AG08395 (cell line): ENCODE measurements at places on chromosomes 4 and X.

GRCh38 chr4:82017680-82018079 lies 356.1 kb downstream of the HNRNPD start:
- DNase-seq = no peak

GRCh38 chr4:184403384-184403781 lies 71.0 kb downstream of the IRF2 start:
- DNase-seq = no peak

DNA sequence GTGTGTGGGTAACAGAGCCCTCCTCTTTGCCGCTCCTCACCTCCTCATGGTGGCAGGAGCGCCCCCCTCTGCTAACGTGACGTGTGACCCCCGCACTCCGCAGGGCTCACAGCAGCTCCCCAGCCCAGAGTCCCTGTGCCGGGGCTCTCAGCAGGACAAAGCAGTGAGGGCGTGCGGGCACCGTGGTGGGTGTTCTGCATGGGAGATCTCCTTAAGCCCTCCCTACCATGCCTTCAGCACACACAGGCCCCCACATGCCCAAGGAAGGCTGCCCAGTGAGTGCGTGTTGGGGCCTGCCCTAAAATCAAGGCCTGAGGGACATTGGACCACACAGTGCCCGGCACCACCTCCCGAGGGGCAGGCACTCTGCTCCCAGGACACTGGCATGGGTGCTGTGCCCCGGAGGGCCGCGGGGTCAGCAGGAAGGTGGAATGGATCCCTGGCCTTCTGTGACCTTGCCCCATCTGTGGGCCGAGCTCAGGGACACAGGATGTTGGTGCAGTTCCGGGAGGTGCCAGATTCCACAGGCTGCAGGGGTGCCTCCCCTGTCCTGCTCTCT lies 10.1 kb downstream of the PSAPL1 start:
- DNase-seq = no peak

- no peak for DNase-seq
These were observed 351.4 kb upstream of the GATB start for GRCh38 chr4:152112190-152112589.

GRCh38 chrX:132505116-132505515 lies 16.3 kb upstream of the MBNL3 start:
- peak; percentile 4 for DNase-seq

DNA sequence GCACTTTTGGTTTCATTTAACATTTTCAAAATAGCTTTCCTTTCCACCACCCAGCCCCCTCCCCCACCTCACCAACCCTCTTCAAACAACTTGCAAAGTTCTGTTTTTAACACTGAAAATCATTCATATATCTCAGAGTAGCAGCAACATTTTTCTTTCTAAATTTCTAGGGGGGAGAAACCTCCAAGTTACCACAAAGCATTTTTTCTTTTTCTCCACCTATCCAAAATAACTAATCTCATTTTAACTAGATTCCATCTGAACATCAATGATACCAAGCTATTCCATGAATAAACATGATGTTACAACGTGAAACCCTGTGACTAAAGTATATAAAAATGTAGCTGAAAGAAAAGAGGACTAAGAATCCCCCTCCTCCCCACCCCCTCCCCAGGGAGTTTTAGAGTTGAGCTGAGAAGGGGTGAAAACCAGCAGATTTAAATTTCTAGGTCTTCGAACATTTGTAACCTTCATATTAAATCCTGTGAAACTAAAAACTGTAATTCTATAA lies 5.2 kb downstream of the LDB2 start:
- no peak for DNase-seq

GRCh38 chr4:147327322-147327721 lies 153.6 kb upstream of the EDNRA start:
- no peak for DNase-seq

DNA sequence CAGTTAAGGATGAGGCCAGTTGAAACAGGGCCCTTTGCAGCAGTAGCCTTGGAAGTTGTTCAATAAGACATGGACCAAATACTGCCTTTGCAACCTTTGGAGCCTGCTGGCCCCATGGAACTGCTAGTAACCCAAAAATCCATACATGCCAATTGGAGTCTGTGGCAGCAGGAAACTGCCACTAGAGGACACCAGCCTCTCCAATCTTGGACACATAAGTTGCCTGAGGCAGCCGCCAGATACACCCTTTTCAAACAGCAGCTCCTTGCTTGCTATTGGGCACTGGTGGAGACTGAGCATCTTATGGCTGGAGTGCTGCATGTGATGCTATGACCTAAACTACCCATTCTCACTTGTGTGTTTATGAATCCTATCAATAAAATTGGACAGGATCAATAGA lies 14.8 kb upstream of the LAP3 start:
- DNase-seq = no peak

DNA sequence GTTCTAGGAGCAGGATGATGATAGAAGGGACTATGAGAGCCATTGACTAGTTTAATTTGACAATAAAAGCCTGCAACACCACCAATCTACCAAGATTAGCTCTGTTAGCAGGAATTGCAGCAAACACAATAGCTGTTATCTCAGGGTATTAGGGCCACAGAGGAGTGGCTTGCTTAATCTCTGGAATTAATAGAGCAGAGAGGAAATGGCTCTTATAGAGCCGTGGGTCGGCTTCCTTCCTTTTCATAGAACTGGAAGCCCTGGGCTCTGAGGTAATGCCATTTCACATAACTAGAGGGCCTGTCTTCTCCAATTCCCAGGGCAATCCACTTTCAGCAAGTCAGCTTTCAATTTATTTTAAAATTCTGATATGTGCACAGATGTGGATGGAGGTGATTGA lies 83.0 kb downstream of the MAMLD1 start:
- no peak for DNase-seq

DNA sequence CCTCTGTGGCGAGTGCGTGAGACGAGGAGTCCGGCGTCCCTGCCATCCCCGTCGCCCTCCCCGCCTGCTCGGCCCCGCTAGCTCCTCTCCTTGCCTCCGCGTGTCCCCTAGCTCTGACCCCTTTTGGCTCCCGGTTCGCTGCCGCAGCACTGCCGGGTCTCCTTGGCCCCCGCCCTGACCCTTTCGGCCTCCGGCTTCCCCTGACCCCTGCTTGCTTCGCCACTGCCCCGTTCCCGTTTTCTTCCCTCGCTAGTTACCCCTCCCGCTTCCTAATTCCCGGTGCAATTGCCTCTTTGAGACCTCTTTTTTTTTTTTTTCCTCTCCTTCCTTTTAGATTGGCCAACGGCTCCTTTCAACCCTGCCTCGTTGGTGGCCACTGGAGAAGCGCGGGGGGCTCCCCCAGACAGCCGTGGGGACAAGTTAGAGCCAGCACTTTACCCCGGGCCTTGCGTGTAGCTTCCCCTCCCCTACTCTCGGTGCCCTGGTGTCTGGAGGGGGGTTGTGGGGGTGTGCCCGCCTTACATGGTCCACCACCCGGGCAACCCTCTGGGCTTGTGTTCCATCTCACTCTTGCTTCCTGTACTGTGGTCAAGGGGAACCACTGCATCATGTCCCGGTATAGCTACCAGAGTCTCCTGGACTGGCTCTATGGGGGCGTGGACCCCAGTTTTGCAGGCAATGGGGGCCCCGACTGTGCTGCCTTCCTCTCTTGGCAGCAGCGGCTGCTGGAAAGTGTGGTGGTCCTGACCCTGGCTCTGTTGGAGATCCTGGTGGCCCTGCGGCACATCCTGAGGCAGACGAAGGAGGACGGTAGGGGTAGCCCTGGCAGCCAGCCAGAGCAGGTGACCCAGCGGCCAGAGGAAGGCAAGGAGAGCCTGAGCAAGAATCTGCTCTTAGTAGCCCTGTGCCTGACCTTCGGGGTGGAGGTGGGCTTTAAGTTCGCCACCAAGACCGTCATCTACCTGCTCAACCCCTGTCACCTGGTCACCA lies 548 bp downstream of the TMEM164 start:
- DNase-seq = no peak

DNA sequence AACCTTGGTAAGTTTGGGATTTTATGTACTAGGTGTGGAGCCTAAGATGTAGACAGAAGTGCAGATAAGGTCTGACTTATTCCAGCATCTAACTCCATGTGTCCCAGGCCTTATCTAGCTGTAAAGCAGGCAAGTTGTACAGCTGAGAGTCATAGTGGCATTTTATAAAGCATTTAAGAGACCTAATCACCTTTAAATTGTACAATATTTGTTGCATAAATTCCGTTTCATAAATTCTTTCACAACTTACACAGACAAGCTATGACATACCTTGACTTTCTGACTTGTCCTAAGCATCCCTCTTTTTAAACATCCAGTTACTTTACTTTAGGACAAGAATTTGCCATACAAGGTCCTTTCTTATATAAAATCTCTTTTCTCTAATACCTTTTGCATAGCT lies 11.0 kb downstream of the SYAP1 start:
- DNase-seq = no peak

DNA sequence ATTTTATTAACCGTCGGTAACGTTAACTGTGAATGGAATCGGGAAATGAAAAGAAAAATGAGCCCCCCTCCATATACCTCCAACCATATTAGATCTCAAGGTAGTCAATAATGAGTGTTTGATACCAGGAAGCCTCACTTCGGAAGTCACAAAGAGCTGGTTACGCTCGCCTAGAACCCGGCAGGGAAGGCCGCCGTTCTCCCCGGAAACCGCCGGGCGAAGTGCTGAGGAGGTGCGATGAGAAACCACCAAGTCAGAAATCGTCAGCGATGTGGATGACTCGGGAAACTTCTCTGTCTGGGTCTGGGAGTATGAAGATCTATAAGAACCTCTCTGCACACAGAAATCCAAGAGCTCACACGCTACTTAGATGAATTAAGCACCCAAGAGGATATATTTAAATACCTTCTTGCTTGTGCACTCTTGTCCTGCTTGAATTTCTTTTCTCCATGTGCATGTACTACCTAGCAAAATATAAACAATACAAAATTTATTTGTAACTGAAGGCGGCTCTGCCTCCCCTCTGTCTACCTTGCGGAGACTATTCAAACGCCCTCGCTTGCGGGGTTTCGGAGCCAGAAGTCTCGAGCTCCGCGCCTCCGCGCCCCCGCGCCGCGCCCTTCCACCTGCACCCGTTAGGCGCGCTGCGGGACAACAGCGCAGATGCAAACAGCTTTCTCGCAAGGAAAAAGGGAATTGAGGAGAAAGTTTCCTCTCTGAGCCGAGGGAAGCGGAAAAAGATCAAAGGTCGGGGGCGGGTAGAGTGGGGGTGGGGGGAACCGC lies 17.8 kb downstream of the NKX6-1 start:
- DNase-seq = no peak

DNA sequence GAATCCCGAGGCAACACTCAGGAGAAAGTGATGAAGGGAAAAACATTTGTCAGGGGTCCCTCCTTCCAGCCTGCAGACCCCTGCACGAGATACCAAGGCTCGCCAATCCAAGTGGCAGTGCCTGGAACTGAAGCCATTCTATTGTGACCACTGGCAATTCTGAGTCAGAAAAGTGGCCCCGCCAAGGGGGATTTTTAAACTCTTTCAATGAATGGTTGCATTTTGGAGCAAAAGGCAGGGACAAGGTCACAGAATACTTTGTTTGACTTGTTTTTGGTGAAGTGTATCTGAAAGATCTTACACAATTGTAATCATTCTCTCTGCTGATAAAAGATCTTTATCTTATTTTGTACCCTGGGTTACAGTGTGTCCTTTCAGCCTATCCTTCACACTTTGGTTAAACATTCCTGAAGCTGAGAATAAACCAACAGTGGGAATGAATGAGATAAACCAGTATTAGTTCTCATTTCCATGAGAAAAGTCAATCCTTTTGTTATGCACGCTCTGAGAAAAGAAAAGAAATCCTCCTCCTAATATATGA lies 115.9 kb upstream of the PDLIM3 start:
- no peak for DNase-seq

DNA sequence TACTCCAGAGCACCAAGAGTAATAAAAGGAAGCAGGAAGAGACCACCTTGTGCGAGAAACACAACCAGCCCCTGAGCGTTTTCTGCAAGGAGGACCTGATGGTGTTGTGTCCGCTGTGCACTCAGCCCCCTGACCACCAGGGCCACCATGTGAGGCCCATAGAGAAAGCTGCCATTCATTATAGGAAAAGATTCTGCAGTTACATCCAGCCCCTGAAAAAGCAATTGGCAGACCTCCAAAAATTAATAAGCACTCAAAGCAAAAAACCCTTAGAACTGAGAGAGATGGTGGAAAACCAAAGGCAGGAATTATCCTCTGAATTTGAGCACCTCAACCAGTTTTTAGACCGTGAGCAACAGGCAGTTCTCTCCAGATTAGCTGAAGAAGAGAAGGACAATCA lies 5.7 kb downstream of the TRIM75 start:
- no peak for DNase-seq

GRCh38 chr4:3442959-3443749 lies 1.4 kb downstream of the HGFAC start:
- peak; percentile 77 for DNase-seq

DNA sequence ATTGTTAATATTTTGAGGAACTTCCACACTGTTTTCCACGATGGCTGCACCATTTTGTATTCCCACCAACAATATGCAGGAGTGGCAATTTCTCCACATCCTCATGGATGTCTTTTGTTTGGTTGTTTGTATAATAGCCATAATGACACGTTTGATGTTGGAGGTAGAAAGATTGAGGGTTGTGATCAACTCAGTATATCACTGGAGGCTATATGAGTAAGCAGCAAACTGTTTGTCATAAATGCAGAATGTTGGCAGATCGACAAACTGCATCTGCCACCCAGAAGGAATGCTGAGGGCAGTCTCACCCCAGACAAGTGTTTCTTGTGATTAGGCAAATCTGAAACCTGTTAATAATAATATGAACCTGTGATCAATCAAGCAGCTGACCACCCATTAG lies 243.9 kb upstream of the WDFY3 start:
- no peak for DNase-seq

- DNase-seq = no peak
These were observed 6.9 kb downstream of the CLCN3 start for GRCh38 chr4:169627307-169627706.

- no peak for DNase-seq
These were observed 138.9 kb upstream of the IGFBP7 start for GRCh38 chr4:57249083-57249482.

- no peak for DNase-seq
These were observed 413.2 kb upstream of the CXorf51B start for GRCh38 chrX:146396409-146396808.

DNA sequence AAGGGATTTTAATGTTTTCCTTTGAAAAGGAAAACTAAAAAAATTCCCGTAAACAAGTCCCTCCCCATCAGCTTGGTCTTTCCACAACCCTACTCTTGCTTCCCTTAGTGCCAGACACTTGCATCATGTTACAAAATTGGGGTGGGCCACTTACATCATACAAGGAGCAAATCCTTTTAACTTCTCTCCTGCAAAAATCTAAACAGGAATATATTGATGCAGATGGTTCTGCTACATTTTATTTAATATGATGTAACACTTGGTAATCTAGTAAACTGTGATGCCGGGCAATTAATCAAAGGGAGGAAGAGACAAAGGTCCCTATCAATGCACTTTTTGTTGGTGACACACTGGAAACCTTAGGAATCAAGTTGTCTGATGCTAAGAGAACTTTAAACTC lies 125.3 kb downstream of the UBE2K start:
- peak; percentile 15 for DNase-seq

GRCh38 chrX:102978594-102978993 lies 41.5 kb downstream of the RAB40AL start:
- DNase-seq = no peak

DNA sequence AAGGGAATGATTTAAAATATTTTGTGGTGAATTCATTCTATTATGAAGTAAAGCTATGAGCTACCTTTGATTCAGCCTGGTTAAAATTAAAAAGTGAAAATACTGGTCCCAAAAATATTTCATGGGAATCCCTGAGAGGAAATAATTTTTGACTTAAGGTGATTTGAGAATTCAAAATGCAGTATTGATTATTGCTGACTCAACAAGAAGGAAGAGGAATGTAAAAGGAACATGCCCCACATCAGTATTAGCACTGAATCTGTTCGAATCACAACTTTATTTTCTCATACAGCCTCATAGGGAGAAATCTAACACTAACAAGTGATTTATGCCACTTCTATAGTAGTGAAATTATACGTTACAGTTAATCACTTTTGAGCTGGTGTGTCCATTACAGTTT lies 27.7 kb downstream of the EIF2S3 start:
- no peak for DNase-seq
